AML-193 (cell line): ENCODE measurements at places on chromosomes 5 and 9.

DNA sequence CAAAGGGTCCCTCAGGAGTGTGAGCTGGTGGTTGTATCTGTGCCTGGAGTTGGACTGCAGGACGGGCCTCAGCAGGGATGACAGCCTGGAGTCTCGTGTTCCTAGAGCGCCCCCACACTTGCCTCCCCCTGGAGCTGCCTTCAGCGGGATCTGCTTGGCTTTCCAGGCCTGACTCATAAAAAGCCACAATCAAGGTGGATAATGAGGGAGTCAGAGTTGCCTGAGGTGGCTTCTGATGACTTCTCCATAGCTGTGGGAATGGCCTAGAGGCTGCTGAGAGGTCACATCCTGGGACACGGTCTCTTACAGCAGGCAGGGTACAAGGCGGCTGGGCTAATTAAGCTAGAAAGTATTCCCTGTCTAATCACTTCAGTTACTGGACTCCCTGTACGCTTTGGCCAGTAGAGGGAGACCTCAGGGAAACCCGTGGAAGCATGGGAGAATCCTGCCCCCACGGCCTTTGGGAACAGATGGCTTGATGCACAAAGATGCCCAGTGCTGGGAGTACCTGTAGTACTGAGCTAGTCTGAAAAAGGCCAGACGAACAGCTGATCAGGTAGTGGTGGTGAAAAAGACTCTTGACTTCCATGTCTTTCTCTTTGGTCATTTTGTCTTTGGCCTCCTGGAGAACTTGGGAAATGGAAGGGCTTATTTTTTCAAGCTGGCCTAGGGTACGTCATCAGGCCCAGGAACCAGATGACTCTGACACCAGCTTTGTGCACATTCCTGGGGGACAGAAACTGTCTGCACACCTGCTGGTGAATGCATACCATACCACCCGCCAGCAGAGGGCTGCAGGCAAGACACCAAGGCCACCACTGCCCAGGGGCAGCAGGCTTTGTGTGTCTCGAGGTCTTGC, 16.1 kb upstream of the FRRS1L start:
- DNase-seq = peak; percentile 0

- DNase-seq = peak; percentile 20
Measured at GRCh38 chr5:35618304-35618636, 607 bp downstream of the SPEF2 start.

GRCh38 chr9:17600962-17601593, 22.2 kb downstream of the SH3GL2 start:
- no peak for DNase-seq

DNA sequence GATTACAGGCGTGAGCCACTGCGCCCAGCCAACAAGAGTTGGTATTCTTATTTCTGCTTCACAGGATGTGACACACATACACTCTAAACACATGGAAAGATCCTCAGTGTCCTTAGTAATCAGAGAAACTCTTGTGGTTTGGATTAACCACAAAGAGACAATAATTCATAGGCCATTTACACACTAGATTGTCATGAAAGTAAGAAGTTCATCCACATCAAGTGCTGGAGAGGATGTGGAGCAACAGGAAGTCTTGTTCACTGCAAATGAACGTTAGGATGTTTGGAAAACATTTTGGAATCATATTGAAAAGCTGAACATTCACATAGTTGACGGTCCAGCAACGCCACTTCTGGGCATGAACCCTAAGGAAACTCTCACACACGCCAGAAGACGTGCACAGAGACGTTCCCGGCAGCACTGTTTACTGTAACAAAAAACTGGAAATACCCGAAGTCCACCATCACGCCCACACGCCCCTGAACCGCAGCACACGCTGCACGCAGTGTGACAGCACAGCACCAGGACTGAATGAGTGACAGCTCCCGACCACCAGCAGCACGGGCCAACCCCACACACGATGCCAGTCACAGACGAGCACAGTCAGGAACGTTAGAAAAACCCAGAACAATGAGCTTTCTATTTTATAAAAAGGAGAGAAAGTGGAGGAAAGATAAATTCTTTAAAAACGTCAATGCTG, 87.6 kb downstream of the COL23A1 start:
- DNase-seq = no peak

DNA sequence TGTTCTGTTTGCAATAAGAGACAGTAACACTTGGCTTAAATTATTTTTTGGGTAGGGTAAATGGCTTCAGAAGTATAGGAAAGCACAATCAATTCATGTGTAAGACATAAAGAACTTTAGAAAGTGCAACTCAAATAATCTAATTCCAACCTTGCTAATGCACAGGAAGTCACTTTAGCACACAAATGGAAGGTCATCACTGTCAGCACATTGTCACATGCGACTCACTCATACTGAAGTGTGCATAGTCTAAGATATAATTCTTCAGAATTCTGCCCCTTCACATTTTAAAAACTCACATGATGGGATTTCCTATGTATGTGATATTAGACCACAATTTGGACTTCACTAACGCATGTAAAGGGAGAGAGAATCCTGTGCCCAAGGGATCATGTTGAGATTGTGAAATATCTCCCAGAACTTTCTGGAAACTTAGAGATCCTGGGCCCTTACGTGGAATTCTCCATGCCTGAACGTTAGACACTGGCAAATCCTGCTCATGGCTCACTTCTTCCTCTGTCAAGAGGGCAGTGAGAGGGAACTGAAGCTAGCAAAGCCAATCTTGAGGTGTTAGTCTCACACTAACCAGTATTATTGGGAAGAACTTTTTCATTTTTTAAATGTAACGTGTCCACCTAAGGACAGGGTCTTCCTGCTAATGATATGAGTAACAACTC, 403.2 kb upstream of the PTGER4 start:
- no peak for DNase-seq

DNA sequence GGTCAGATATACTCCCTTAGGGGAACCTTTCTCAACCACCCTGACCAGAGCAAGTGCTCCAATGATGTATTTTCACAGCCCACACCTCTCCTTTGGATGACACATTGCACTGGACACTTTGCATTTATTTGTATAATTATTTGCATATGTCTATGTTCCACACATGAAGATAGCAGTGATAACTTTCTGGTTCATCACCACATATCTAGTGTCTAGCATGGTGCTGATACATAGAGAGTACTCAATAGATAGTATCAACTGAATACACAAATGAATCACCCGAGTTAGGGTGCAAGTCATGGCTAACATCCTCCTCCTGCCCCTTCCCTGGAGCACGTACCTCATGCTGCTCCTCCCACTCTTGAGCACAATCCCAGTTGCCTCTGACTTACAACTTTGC, 617.6 kb downstream of the EBF1 start:
- no peak for DNase-seq

GRCh38 chr5:6066016-6066415, 312.3 kb downstream of the MED10 start:
- no peak for DNase-seq

DNA sequence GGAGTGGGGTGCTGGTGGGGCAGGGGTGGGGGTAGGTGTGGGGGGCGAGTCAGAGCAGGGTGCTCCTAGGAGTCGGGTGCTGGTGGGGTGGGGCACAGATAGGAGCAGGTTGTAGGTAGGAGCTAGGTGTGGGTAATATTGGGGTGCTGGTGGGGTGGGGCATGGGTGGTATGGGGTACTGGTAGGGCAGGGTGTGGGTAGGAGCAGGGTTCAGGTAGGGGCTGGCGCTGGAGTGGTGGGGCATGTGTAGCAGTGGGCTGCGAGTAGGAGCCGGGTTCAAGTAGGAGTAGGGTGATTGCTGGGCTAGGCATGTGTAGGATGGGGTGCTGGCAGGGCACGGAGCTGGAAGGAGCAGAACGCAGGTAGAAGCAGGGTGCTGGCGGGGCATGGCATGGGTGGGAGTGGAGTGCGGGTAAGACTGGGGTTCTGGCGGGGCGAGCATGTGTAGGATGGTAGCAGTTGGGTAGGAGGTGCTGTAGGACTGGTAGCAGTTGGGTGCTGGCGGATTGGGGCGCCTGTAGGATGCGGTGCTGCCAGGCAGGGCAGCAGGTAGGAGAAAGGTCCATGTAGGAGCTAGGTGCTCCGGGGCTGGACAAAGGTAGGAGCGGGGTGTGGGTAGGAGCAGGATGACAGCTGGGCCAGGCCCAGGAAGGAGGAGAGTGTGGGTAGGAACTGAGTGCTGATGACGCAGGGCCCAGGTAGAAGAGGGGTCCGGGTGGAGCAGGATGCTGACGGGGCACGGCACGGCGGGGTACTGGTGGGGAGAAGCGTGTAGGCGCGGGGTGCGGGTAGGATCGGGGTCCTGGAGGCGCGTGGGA, 105.5 kb upstream of the SIMC1 start:
- DNase-seq = no peak

DNA sequence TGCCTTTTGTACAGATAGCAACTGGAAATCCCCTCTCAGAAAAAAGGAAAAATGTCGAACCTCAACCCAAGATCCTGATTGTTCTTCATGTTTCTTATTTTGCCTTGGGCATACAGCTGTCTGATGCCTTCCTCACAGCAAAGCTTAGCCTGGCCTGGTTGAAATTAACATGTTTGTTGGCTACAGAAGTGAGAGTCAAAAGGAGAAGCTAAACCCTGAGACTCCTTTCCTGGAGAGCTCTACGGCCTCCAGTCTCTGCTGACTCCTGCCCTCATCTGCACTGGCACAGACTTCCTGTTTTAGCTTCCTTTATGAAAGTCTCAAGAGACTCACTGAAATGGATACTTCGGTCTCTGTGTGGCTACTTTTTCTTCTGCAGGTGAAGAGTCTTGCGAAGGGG, 186.7 kb downstream of the PARP8 start:
- DNase-seq = peak; percentile 57

DNA sequence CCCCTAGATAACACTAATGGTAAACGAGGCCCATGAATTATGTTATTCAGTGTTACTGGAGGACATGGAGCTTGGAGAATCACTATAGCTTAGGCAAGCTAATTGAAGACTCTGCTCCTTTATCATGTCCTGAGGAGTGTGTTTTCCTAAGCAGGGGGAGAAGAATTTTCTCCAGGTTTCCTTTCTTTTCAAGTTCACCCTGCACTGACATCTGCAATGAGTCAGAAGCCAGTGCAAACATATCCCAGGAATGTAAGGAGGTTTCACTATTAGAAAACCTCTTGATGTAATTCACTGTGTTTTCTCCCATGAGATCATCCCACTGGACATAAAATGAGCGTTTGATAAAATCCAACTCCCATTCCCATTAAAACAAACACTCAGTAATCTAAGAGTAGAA, 75.6 kb downstream of the DMRT2 start:
- no peak for DNase-seq

- DNase-seq = no peak
Measured at GRCh38 chr5:178094345-178094744, 19.0 kb upstream of the N4BP3 start.

DNA sequence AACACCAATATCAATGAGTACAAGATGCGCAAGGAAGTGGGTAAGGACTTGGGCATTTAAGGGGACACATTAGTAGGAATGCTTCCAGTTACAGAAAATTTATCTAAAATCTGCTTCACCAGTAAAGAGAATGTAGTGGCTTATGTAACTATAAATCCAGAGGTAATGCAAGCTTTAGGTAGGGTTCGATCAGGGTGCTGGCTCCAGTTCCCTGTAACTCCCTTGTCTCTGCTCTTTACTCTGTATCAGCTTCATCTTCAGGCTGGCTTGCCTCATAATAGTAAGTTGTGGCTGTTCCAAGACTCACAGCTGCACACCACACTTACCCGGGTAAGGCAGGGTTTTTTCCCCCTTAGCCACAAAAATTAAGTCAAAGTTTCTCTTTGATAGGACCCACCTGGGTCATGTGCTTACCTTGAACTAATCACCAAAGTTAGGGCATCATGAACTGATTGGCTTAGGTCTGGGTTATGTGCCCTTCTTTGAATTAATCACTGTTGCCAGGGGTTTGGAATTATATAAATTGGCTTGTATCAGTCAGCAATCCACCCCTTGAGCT, 35.5 kb downstream of the ARHGEF37 start:
- no peak for DNase-seq

DNA sequence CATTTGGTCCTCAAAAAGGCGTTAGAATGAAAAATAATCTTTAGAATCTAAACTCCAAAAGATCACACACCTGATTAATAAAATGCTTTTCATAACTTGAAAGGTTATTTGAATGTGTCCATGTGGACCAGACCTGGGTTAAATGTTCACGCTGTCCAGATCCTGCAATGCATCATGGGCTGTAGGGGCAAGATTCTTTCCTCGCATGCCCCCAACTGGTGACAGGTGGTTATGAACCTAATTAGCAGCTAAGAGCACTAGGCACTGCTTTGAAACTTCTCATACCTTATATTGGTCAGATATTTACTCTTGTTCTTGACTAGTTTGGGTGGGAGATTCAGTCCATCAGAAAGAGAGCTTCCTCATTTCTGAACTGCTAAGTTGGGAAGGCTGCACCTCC, 19.3 kb upstream of the PIP5K1B start:
- peak; percentile 2 for DNase-seq

GRCh38 chr5:154514331-154514730, 36.3 kb upstream of the HAND1 start:
- no peak for DNase-seq

- DNase-seq = no peak
Measured at GRCh38 chr5:73797132-73797510, 171.1 kb downstream of the ARHGEF28 start.

DNA sequence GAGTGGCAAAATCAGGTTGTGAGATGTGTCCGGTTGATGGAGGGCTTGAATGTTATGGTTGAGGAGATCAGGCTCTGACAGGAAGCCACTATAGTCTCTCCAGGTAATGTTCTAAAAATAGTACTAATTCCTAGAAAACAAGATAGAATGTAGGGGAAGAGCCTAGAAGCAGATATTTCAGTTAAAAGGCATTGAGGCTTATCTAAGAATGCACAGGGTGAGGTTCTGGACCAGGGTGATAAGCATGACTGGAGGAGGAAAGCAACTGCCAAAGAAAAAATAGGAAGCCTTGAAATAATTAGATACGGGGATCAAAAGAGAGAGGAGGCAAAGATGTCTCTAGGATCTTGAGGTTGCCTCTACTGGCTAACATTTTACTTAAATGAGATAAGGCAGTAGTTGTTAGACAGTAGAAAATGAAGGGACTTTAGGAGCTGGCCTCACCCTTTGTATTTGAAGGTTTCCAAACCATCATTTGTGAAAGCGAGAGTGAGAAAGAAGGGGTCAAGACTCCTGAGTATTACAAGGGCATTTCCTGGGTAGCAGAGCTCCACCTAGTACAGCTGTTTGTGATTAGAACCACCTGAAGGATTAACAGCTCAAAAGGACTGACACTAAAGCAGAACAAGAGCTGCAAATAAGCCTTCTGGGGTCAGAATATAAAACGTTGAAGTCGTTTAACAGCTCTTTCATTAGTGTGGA, 15.4 kb upstream of the ARL15 start:
- no peak for DNase-seq

DNA sequence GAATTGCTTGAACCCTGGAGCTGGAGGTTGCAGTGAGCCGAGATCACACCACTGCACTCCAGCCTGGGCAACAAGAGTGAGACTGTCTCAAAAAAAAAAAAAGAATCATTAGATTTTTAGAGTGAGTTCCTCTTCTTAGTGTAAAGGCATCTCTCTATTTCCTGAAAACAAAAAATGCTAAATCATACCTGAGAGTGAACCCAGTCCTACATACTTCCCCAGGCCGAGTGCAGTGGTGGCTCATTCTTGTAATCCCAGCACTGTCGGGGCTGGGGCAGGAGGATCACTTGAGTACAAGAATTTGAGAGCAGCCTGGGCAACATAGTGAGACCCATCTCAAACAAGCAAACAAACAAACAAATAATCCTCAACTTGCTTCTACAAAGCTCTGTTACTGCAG, 38.2 kb upstream of the LPAR1 start:
- peak; percentile 19 for DNase-seq
